MM.1S (cell line): ENCODE measurements at places on chromosomes 13 and 19.

DNA sequence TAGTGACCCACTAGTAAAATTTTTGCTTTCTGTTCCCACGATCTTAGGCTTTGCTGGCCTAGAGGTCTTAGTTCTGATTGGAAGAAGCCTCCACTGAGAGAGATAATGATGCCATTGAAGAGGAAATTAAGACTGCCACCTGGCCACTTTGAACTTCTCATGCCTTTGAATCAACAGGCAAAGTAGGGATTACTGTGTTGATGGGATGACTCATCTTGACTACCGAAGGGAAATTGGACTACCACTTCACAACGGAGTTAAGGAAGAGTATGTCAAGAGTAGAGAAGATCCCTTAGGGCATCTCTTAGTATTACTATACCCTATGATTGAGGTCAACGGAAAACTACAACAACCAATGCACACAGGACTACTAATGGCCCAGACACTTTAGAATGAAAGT, 12.7 kb upstream of the FREM2 start:
- DNase-seq = no peak

DNA sequence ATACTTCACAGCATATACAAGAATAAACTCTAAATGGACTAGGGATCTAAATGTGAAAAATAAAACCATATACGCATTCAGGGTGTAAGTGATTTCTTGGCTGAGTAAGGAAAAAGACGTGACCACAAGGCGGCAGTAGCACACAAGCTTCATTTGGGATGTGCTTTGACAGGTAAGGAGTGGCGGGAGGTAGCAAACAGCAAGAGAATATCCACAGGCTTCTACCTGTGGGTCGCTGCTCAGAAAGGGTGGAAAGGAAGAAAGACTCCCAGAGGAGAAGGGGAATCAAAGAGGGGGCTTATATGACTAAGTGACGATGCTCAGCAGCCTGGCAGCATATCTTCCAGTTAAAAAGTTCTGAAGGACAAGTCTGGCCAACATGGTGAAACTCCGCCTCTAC, 2.5 kb upstream of the ZNF121 start:
- peak; percentile 74 for DNase-seq

DNA sequence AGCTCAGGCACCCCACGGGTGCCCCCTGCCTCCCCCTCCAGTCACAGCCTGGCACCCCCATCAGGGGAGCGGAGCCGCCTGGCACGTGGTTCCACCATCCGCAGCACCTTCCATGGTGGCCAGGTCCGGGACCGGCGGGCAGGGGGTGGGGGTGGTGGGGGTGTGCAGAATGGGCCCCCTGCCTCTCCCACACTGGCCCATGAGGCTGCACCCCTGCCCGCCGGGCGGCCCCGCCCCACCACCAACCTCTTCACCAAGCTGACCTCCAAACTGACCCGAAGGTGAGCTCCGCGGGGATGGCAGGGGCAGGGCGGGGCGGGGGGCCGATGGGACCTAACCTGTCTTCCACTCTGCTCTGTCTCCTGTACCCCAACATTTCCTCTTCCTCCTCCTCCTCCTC, 25.0 kb downstream of the CKM start:
- DNase-seq = no peak

DNA sequence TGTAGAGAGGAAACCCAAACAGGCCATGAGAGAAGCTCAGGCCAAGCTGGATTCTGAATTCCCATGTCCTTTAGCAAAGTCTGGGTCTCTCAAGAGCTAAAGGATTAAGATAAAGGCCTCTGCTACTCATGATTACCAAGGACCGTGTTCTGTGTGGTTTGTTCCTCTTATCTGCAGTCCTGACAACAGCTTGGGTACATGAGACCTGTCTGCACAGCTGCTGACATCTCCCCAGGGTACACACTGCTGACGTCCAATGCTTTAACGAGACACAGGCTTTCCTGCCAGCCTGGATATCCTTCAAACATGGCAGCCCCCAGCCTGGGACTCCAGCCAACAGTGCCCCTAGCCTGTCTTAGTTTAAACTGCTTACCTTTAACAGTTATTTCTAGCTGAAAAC, 211.0 kb downstream of the SLC7A1 start:
- no peak for DNase-seq

GRCh38 chr13:81568824-81569223, 1227.9 kb upstream of the SPRY2 start:
- no peak for DNase-seq

GRCh38 chr13:61900033-61900432, 484.4 kb upstream of the PCDH20 start:
- no peak for DNase-seq

DNA sequence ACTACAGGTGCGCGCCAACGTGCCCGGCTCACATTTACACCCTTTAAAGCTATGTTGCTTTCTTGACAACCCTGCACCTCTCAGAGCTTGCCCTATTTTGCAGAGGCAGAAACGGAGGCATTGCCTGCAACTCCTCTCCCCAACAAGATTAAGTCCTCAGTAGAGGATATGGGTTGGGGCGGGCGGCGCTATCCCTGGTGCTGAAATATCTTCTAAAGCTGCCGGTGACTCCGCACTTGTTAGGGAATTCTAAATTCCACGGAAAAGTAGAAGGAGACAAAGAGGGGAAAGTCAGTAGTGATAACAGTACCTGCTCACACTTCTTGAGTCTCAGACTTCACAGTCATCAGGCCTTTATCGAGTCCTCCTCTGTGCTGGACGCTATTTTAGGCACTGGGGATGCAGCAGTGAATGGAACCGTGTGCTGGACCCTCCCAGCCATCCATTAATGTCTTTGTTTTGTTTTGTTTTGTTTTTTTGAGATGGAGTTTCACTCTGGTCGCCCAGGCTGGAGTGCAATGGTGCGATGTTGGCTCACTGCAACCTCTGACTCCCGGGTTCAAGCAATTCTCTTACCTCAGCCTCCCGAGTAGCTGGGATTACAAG, 18.0 kb downstream of the SLC5A5 start:
- no peak for DNase-seq

GRCh38 chr13:110230661-110231347, 76.2 kb downstream of the COL4A1 start:
- DNase-seq = no peak

- no peak for DNase-seq
Measured at GRCh38 chr13:23987331-23987894, 90.1 kb upstream of the C1QTNF9B start.

GRCh38 chr13:85651440-85651839, 147.8 kb downstream of the SLITRK6 start:
- DNase-seq = no peak

DNA sequence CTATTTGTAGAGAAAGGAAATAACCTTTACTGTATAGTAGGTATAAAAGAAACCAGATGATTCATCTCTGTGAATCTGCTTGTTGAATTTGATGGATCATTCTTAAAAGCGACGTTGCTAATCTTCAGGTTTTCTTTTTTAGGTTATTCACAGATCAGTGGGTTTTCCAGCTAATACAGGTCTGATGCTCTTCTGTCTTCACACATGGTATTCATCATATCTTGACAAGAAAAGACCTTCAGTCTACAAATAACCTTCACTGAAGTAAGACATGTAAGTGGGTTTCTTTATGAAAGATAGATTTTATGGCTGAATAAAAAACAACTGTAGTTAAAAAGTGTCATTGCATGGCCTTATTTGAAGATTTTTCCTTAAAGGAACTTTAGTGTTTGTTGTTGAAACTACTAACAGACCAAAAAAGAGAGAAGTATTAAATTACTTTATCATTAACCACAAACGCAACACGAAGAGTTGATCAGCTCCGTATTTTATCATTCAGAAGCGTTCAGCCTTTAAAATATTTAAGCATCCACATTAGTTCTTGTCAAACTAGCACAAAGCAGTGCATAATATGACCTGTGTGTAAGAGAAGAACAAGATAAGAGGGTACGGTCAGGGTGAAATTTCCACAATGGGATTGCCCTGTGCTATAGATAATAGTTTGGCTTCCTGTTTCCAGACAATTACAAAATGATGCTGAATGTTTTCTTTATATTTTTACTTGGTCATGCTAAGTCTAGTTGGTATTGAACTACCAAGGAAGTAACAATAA, 299.5 kb downstream of the MZT1 start:
- DNase-seq = no peak

- DNase-seq = no peak
Measured at GRCh38 chr13:83905641-83906040, 23.4 kb upstream of the SLITRK1 start.

GRCh38 chr13:46383383-46383782, 3.7 kb downstream of the RUBCNL start:
- DNase-seq = no peak

GRCh38 chr13:100536643-100537180, 51.9 kb downstream of the GGACT start:
- DNase-seq = no peak

DNA sequence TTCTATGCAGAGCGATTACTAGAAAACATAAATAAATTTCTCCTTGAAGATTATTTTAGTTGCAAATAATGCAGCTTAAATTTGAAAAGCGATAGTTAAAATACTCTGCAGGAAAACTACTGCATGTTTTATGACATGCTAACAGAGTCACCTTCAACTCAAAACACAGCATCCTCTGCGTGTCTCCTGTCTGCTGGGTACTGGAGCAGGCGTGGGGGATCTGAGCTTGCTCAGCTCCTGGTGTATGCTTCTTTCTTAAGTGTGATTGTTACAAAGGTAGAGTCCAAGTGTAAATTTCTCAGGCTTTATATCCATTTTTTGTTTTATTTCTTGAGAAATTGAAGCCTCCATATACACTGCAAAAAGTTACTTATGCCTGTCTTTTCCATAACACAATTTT, 15.3 kb downstream of the SPATA13 start:
- DNase-seq = no peak

- DNase-seq = no peak
Measured at GRCh38 chr13:73993661-73994060, 140.5 kb downstream of the KLF12 start.

- no peak for DNase-seq
Measured at GRCh38 chr13:33379608-33380007, 94.1 kb upstream of the STARD13 start.

GRCh38 chr13:113364901-113365582, 1.1 kb upstream of the GRTP1 start:
- DNase-seq = no peak

- no peak for DNase-seq
Measured at GRCh38 chr13:108508263-108508662, 121.1 kb upstream of the MYO16 start.

- no peak for DNase-seq
Measured at GRCh38 chr13:92354583-92354982, 872.0 kb upstream of the GPC6 start.

DNA sequence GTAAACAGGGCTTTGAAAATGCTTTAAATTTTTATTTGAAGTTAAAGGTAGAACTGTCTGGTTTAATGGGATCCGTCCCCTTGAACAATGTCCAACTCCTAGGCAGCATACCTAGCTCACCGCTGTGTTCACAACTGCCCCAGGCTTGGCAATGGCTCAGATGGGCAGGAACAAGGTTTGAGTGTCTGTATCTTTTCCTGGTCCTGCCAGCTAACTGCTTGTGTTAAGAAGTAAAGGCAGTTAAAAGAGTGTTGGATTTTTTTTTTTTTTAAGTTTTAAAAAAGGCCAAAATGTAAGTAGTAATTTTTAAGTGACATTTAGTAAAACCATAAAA, 66.7 kb upstream of the FNDC3A start:
- no peak for DNase-seq

GRCh38 chr19:50431343-50432220, 1.1 kb upstream of the MYBPC2 start:
- DNase-seq = peak; percentile 73

- no peak for DNase-seq
Measured at GRCh38 chr13:20721454-20722357, 18.2 kb downstream of the IL17D start.

GRCh38 chr13:94122300-94122915, 357.1 kb downstream of the DCT start:
- no peak for DNase-seq

DNA sequence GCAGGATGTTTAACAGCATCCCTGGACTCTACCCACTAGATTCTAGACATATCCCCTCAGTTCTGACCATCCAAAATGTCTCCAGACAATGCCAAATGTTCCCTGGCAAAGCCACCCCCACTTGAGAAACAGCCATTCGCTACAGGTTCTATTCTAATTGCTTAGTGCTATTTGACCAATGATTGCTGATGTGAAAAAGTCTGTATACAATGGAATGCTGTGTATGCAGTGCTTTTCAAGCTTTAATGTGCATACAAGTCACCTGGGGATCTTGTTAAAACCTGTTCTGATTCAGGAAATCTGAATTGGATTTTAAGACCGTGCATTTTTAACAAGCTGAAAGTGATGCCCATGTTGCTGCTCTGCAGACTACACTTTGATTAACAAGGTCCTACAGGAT, 331.8 kb upstream of the KLF12 start:
- DNase-seq = no peak

DNA sequence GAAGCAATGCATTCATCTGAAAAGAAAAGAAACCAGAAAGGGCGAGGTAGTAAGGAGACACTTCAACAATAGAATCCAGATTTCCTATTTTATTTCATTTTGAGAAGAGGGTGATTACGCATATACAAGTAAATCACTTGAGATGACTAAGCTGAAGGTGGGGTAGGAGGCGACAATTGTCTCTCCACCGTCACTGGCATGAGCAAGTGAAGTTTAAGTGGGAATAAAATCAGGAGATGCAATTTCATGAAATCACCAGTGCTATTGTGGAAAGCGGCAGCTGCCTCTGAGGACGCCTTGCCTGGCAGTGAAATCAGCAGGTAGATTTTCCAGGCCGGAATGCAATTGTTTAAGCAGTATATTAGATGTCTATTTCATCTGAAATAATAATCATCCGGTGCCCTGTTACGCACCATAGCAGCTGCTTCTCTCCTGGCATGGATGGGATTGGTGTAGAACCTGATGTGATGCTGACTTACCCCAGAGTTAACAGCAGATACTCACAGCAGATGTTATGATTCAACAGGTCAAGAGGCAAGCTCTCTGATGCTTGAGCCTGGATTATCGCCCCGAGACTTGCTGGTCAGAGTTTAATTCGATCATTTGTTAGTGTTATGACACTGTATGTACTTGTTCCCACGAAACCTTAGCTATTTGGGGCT, 64.3 kb downstream of the RASL11A start:
- DNase-seq = no peak

GRCh38 chr13:62510906-62511655, 1095.4 kb upstream of the PCDH20 start:
- peak; percentile 42 for DNase-seq

GRCh38 chr19:7869910-7870511, 4.2 kb downstream of the PRR36 start:
- peak; percentile 56 for DNase-seq

DNA sequence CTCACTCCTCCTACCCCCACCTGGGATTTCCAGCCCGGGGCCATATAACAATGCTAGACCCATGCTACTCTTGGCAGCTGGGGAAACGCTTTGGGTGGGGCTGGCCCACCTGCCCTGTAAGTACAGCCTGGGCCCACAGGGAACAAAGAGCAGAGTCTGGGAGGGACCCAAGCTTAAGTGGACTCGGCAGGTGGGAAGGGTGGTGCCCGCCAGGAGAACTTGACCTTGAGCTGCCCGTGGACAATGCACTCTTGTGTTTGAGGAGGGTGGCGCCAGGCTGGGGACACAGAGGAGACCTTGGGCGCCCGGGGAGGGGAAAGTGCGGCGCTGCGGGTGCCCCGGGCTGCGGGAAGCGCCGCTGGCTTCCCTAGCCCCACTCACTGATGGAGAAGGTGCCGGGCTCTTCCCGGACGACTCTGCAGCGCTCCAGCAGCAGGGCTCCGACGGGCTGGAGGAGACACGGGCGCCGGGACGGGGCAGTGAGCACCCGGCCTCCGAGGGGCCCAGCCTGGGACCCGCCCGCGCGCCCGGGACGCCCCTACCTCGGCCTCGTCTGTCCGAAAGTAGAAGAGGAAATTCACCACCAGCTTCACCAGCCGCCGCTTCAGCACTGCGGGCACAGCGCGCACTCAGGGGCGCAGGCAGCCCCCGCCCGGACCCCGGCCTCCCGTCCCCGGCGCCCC, 607 bp downstream of the PLEKHJ1 start:
- DNase-seq = peak; percentile 44

- no peak for DNase-seq
Measured at GRCh38 chr13:111317042-111317550, 3.3 kb upstream of the TEX29 start.
